ENCODE measurements at places on chromosomes 2 and 18. TPM values are rescaled to one million over a fixed set of nuclear protein-coding genes. Genes with fewer than 3 reads are reported as not detected.

Gene OXER1
- 0.26 TPM for total RNA-seq

Gene ATRAID
- total RNA-seq = 202 TPM

Gene GAL3ST2
- not detected for total RNA-seq

Gene FBXO48
- 0.26 TPM for total RNA-seq

Gene PCARE
- total RNA-seq = under 0.01 TPM

Gene FER1L5
- 0.51 TPM for total RNA-seq

Gene SPEG
- total RNA-seq = 13.1 TPM

Gene GALNT3
- 0.66 TPM for total RNA-seq

Gene CELF4
- not detected for total RNA-seq

Gene NRP2
- total RNA-seq = 28.7 TPM

Gene PROM2
- total RNA-seq = 0.26 TPM

Gene SP3
- 125 TPM for total RNA-seq

Gene SP9
- not detected for total RNA-seq

Measured in fibroblast of lung (primary cell).